NCI-H510A treated with DMSO at 0.1 percent for 48 hours (cell line): ENCODE measurements at places on chromosomes 5 and 9.

DNA sequence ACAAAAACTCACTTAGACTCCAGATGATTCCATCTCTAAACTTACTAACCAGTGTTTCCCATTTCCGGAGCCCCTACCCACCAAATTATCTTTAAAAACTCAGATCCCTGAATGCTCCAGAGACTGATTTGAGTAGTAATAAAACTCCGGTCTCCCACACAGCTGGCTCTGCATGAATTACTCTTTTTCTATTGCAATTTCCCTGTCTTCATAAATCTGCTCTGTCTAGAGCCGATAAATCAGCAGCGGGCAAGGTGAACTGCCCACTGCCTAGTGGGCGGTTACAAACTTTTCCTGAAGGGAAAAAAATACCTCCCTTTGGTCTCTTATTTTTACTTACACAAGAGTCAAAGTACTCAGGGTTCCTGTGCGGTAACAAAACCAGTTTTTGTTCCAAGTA lies 624.4 kb upstream of the RORB start:
- no peak for DNase-seq

DNA sequence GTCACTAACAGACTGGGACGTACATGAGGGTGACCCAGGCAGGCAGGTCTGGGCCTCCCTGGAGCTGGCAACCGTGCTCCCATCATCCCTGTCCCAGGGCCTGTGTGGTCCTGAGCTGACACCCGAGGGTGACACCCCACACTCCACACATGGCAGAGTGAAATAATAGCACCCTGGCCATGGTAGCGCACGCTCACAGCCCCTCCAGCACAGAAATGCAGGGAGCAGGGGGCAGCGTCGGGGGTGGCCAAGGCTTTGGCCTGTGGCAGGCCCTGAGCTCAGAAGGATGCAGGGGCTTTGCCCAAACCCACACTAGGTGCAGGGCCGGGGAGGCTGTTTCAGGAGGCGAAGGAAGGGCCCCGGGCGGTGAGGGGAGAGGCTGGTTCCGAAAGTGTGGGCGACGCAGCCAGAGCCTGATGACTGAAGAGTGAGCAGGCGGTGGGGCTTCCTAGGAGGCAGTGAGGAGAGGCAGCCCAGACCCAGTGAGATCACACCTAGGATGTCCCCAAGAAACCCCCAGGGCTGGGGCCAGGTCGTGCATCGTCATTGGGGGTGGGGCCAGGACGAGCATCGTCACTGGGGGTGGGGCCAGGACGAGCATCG lies 12.9 kb downstream of the OR2V2 start:
- DNase-seq: no peak

- DNase-seq: peak; percentile 69
Observed at GRCh38 chr9:114487607-114488300, 17.5 kb downstream of the WHRN start.

DNA sequence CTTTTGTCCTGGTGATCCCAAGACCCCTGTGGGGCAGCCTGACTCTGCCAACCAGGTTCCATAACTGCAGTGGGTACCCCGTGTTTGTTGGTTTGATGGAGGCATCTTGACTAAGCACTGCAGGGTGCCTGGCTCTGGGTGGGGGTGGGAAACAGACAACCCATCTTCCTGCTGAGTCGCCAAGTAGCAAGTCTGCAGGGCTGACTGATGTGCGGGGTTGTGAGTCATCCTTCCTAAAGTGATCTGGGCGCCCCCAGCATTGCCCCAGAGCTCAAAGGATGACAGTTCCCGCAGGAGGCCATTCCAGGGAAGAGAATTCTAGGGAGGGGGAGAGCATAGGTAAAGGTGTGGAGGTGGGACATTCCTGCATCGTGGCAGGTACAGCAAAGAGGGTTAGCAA lies 23.5 kb downstream of the DAB2IP start:
- DNase-seq: no peak

DNA sequence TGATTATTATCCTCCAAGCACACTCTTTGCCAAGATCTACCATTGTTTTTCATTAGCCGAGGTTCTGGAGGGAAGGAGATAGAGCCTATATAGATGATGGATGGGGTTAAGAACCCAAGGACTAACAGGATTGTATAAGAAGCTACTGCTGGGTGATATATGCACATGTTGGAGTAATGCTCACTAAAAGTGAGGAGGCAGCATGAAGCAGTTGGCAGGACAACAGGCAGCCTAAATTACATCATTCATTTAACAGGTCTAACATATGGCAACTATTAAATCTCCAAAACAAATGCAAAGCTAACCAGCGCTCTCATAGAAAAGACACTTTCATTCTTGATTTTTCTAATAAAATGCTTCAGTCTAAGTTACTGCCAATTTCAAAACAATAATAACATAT lies 293.2 kb downstream of the EPB41L4A start:
- DNase-seq: no peak

DNA sequence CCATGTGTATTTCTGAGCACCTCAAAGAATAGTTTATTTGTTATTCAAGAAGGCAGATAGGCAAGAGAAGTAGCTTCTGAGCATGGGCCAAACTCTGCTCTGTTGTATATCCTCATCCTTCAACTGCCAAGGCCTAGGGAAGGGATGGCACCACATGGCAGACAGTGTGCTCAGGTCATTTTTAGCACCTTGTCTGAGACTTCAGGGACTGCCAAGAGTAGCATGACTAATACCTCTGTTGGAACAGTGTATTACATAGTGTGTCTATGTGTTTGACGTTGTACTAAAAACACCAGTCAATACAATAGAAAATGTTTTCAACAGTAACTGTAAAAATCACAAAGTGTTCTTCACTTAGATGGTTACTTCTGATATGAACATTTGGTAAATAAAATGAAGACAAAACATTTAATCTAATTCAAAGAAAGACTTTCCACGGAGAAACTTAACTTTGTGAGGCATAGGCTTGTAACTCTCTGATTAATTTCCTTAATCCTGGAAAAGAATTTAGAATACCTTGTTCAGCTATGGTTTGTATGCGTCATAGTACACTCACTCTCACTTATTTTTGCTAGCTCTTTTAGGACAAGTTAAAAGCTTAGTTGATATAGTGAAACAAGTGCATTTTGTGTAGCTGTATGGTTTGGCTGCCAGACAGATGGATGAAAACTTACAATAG lies 318.4 kb upstream of the RIOK2 start:
- DNase-seq: no peak

GRCh38 chr5:119355685-119356611 lies at the start of gene TNFAIP8:
TSS of gene TNFAIP8 (plus strand) at chr5:119356019. CDS start at chr5:119356091, 72 bp downstream.
- DNase-seq: no peak

DNA sequence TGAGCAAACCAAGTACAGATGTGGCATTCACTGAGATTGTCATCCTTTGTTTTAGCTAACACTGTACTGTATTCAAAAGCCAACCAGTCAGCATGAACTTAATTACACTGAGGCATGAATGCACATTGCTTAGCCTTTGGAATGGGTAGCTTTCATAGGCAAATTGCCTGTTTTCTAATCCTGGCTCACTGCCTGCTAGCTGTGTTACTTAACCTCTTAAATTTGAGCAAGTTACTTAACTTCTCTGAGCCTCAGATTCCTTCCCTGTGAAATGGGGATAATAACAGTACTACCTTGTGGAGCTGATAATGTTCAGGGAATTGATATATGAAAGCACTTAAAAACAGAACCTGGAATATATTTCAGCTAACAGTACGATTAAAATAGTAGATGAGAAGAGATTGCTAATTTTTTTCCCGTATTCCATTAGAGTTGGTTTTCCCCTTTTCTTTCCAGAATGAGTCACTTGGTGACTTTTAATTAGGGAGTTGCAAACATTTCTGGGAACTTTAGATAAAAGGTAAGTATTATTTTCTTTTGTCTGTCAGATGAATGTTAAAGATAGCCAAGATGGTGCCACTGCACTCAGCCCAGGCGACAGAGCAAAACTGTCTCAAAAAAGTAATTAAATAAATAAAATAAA lies 43.9 kb downstream of the ARRDC3 start:
- DNase-seq: no peak

DNA sequence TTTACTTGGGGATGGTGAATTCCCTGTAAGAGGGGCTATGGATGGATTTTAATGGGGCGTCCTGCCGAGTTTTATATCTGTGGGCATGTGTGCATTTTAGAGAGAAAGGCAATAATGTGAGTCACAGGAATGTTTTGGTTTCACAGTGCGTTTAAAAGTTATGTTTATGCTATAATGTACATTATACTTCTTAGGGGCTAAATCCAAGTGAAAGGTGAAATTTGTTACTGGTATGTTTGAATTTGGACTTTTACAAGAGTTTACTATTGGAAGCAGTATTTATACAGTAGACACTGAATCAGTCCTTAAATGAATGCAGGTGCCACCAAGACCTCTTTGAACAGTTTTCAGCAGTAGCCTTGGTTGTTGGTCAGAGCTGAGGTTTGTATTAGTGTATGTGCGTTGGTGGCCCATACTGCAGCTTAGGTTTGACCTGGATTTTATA lies 5.6 kb downstream of the JMY start:
- DNase-seq: no peak

- no peak for DNase-seq
Observed at GRCh38 chr9:81635521-81636254, 53.7 kb downstream of the TLE1 start.

- no peak for DNase-seq
Observed at GRCh38 chr5:36367524-36367923, 65.8 kb upstream of the RANBP3L start.

GRCh38 chr5:167049043-167049663 lies 1242.3 kb upstream of the WWC1 start:
- peak; percentile 1 for DNase-seq

DNA sequence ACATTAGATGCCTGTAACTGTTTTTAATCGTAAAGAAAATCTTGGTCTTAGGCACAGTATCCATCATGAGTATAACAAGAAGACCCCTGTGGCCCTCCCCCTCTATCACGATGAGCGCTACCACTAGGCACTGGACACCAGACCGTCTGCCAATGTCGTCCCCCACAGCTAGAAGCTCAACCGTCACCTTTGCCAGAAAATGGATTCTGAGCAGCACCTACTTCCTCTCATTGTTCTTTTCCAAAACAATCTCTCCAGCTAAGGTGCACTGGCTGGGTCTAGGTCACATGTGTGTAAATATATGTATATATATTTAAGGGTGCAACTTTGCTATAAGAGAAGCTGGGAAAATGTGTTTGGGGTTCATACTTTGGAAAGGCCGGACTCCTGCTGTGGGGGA lies 15.7 kb upstream of the SSBP2 start:
- no peak for DNase-seq

DNA sequence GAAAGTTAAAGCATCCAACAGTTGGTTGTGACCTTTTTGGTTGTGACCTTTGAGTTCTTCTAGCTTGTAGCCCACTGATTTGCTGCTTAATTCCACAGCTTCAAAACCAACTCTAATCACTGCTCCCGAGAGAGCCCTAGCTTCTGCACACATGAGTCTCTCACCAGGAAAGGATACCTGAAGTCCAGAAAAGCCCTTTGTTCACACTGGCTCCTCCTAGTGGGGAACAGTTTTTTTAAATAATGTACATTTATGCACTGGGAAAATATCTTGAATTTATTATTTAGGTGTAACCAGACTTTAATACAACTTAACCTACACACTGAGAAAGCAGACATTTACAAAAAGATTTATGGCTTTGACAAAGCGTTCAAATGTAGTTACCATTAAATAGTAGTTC lies 120.2 kb upstream of the CCDC152 start:
- DNase-seq: no peak

GRCh38 chr9:75636427-75637045 lies 253.9 kb upstream of the PCSK5 start:
- DNase-seq: no peak

GRCh38 chr5:155839251-155840037 lies 487.5 kb upstream of the SGCD start:
- no peak for DNase-seq

DNA sequence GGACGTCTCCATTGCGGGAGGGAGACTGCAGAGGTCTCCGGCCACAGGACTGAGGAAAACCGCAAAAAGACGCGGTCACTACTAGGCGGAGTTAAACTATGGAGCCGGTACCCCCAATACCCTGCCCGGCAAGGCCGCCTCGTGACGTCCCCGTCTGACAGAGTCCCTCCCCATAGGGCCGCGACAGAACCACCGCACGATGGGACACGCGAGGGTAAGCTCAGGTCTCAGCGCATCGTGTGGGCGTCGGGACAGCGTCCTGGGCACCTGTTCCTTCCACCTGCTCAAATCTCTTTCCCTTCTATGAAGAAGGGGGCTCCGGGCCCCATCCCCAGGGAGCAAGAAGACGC lies 35.2 kb upstream of the GLDC start:
- no peak for DNase-seq

- no peak for DNase-seq
Observed at GRCh38 chr9:89786655-89787054, 181.8 kb downstream of the GADD45G start.

DNA sequence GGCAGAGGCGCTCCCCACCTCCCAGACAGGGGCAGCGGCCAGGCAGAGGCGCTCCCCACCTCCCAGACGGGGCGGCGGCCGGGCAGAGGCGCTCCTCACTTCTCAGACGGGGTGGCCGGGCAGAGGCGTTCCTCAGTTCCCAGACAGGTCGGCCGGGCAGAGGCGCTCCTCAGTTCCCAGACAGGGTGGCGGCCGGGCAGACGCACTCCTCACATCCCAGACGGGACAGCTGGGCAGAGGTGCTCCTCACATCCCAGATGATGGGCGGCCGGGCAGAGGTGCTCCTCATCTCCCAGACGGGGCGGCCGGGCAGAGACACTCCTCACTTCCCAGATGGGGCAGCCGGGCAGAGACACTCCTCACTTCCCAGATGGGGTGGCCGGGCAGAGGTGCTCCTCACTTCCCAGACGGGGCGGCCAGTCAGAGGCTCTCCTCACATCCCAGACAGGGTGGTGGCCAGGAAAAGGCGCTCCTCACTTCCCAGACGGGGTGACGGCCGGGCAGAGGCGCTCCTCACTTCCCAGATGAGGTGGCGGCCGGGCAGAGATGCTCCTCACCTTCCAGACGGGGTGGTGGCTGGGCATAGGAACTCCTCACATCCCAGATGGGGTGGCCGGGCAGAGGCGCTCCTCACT lies 75.1 kb downstream of the CARTPT start:
- DNase-seq: no peak

- DNase-seq: no peak
Observed at GRCh38 chr5:157524887-157525286, 50.7 kb downstream of the ADAM19 start.

DNA sequence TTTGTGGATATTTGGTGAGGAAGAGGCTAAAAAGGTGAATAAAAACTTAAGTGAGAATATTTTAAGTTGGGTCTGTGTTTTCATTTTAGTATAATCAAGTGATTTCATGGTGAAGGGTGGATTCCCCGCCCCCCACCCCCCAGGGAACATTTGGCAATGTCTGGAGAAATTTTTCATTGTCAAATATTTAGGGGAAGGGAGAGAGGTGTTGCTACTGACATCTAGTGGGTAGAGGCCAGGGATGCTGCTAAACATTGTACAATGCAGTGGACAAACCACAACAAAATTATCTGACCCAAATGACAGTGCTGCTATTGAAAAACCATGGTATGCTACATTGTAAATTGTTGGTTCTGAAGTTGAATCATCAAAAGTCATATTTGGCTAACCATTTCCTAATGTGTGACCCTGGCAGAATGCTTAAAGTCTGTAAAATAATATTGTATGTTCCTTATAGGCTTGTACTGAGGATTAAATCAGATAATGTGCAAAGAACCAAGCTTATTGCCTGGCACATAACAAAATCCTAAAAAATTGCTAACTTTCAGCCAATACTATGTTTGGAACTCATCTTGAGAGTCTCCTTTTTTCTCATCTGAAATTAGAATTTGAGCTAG lies 5.6 kb downstream of the C5orf24 start:
- no peak for DNase-seq

- DNase-seq: no peak
Observed at GRCh38 chr5:102511666-102512065, 12.9 kb upstream of the SLCO6A1 start.
